Stimulated activated CD8-positive, alpha-beta memory T cell treated with anti-CD3 and anti-CD28 coated beads, Interleukin-4, amount 100 ng/mL, for 1 hour (primary cell): ENCODE measurements at places on chromosomes 1 and 21.

DNA sequence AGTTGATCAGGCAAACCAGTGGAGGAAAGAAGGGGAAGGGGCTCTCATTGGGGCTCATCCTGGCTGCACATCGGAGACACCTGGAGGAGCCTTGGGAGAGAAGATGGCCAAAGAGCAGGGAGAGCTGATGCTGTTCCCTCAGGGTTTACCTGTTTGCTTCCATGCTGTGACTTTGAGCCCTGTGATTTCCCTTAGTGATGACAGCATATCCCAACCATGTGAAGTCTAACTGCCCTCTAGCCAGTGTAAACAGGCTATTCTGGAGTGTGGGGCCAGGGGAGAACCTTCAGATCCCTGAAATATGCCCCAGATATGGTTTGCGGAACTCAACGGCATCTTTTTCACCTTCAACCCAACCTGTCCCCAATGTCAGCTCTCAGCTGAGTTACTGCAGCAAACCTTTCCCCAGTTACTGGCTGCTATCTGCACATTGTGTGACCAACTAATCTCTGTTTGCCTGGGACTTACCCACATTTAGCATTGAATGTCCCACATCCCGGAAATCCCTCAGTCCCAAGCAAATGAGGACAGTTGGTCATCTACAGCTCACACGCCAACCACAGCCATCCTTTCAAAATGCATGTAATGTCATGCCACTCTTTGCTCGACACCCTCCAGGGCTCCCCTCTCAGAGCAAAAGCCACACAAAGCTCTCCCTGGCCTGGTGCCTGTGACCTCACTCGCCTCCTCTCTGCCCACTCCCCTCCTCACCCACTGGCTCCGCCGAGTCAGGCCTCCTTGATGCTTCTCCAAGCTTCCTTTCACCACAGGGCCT lies 242.3 kb downstream of the KCNJ6 start:
- no peak for DNase-seq

GRCh38 chr1:80054129-80054528 lies 1047.6 kb upstream of the ADGRL4 start:
- no peak for DNase-seq

GRCh38 chr1:70864302-70864701 lies 183.3 kb downstream of the PTGER3 start:
- no peak for DNase-seq

DNA sequence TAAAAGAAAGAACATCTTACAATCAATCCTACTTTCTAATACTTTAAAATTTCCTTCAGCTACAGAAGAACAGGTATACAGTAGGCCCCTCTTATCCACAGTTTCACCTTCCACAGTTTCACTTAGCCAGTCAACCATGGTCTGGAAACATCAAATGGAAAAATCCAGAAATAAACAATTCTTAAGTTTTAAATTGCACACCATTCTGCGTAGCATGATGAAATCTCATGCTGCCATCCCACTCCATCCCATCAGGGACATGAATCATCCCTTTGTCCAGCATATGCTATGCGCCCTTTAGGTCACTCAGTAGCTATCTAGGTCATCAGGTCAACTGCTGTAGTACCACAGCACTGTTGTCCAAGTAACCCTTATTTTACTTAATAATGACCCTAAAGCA lies 67.7 kb downstream of the HSF2BP start:
- DNase-seq: no peak

- DNase-seq: no peak
These were observed 862.7 kb downstream of the PLA2G4A start for GRCh38 chr1:187691439-187691838.

GRCh38 chr1:151514366-151514765 lies 3.2 kb downstream of the CGN start:
- DNase-seq: no peak

GRCh38 chr1:154404984-154405746 lies at the start of gene IL6R:
IL6R (plus strand) TSS chr1:154405343; CDS start chr1:154405630, 287 bp downstream.
- no peak for DNase-seq

DNA sequence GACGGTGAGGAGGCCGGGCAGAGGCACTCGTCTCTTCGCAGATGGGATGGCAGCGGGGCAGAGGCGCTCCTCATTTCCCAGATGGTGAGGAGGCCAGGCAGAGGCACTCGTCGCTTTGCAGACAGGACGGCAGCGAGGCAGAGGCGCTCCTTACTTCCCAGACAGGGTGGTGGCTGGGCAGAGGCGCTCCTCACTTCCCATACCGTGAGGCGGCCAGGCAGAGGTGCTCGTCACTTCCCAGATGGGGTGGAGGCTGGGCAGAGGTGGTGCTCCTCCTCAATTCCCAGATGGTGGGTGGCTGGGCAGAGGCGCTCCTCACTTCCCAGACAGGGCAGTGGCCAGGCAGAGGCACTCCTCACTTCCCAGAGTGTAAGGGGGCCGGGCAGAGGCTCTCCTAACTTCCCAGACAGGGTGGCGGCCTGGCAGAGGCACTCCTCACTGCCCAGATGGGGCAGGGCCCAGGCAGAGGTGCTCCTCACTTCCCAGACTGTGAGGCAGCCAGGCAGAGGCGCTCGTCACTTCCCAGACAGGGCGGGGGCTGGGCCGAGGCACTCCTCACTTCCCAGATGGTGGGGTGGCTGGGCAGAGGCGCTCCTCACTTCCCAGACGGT lies 9.9 kb downstream of the TCHHL1 start:
- no peak for DNase-seq

- no peak for DNase-seq
These were observed 19.5 kb downstream of the ATF3 start for GRCh38 chr1:212628046-212628445.

GRCh38 chr1:216884614-216885229 lies 161.5 kb upstream of the ESRRG start:
- no peak for DNase-seq

GRCh38 chr21:42781150-42781970 lies 98.0 kb downstream of the WDR4 start:
- no peak for DNase-seq

DNA sequence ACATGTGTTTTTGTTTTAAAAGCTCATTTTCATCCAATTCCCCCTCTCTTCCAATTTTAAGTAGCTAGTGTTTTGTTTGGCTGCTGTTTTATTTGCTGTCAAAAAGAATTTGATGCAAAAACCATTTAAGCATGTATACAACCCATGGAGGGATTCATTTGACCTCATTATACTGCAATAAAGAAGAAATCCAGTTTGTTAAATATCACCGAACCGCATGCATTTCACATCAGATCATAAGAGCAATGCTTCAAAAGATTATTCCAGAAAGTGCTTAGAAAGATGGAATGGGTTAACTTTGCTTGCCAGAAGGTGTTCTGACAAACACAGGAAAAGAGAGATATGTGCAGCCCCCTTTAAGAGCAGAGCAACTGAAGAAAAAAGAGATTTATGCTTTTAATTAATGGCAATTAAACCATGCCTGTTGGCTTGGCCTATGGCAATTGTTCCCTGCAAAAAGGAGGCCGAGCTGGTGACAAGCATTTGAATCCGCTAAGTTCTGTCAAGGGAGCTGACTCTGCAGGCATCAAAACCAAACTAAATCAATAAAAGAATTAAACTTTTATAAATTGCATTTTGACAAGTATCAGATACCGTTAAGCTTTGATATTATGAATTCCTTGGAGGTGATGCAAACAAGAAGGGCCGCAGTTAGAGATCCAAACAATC lies 14.4 kb upstream of the BARHL2 start:
- DNase-seq: no peak

GRCh38 chr1:59076612-59077011 lies 220.3 kb upstream of the FGGY start:
- no peak for DNase-seq

- no peak for DNase-seq
These were observed 8.0 kb downstream of the IGFN1 start for GRCh38 chr1:201198598-201198997.

GRCh38 chr1:20069874-20070273 lies at the start of gene PLA2G5:
PLA2G5 (plus strand) TSS chr1:20070194; CDS start chr1:20084831, 14,637 bp downstream.
- DNase-seq: no peak

- DNase-seq: no peak
These were observed 46.0 kb downstream of the RPL5 start for GRCh38 chr1:92877792-92878191.

GRCh38 chr1:172268237-172268636 lies 152.2 kb upstream of the C1orf105 start:
- no peak for DNase-seq

GRCh38 chr1:17281775-17282181 lies 26.2 kb upstream of the PADI4 start:
- DNase-seq: no peak

DNA sequence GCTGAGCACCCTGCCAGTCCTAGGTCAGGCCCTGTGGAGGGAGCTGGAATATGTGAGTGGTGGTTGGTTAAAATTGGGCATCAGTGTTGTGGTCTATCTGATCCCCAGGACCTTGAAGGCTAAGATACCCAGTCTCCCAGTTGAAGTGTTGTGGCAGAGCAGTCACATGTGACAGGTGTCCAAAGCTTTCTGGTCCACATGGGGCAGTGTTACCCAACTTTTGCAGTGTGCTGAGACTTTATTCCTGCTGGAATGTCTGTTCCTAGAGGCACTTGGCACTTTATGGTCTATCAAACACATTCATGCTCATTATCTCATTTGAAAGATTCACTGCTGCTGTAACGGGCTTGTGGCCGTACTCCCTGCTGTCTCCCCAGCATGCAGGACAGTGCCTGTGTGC lies 21.0 kb upstream of the LORICRIN start:
- DNase-seq: no peak

GRCh38 chr1:117832453-117832852 lies 97.0 kb downstream of the GDAP2 start:
- no peak for DNase-seq

- DNase-seq: no peak
These were observed 513 bp downstream of the PBX1 start for GRCh38 chr1:164559342-164560051.
